ENCODE measurements at places on chromosomes 2 and 18.
A peak's percentile ranks its signal among the peaks of the same experiment; 100 is the strongest.

- DNase-seq = peak; percentile 49
Observed at GRCh38 chr2:36357847-36358659, 2.5 kb downstream of the CRIM1 start.

DNA sequence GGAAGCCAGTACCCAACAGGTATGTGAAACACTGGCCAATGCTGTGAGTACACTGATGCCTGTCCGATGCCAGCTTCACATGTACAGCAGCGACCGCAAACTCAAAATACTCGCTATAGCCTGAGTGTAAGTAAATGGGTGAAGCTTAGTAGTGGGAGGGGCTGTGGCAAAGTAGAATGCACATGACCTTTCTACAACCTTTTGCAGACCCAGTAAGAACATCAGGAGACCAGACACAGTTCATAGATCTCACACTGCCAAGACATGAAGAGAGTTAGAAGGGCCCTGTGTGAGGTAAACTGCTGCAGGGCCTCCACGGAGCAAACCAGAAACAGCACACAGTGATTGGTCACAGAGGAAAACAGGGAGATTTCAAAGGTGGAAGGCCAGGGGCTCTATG lies 9.1 kb upstream of the UBXN4 start:
- DNase-seq = no peak

GRCh38 chr2:11863103-11863502 lies 116.7 kb downstream of the LPIN1 start:
- no peak for DNase-seq

DNA sequence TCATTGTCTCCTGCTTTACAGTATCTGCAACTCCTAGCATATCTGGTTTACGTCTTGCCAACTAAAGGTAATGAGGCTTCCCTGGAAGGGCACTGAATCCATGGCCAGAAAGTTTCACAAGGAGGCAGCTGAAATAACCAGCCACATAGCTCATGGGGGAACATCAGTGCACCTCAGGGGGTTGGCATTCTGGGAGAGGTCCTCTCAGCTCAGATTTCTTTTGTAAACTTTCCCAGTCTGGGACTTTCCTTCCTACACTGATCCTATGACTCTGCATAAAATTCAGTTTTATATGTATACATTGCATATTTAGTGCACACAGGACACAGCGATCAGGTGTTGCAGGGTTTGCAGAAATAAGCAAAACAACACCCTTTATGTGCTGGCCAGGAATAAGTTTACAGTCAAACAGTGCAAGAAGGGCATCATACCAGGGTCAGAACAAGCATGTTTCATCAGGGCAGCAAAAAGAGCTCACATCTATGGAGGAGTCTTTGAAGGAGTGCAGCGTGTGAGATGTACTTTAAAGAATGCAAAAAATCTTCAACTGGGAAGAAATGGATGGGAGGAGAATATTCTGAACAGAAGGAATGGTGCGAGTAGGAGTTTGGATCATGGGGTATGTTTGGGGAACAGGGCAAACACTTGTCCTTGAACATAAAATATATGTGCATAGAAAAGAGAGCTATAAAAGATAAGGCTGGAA lies 240.6 kb upstream of the RAB12 start:
- peak; percentile 19 for DNase-seq

DNA sequence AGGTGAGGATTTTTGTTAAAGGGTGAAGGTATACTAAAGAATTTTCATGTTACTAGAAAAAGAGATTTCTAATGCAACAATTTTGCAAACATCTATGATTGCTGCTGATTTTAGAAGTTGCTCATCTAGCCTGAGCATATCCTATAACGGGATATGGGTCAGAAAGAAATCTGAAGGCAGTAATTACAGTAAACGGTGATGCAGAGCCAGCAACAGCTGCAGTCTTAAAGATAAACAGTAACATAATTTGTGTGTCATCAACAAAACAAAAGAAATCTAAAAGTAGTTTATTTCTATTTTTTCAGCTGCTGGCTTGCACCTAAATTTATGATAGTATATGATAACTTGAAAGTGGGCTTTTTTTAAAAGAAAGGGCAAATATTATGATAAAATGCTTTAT lies 215.7 kb downstream of the SLC4A10 start:
- peak; percentile 27 for DNase-seq

DNA sequence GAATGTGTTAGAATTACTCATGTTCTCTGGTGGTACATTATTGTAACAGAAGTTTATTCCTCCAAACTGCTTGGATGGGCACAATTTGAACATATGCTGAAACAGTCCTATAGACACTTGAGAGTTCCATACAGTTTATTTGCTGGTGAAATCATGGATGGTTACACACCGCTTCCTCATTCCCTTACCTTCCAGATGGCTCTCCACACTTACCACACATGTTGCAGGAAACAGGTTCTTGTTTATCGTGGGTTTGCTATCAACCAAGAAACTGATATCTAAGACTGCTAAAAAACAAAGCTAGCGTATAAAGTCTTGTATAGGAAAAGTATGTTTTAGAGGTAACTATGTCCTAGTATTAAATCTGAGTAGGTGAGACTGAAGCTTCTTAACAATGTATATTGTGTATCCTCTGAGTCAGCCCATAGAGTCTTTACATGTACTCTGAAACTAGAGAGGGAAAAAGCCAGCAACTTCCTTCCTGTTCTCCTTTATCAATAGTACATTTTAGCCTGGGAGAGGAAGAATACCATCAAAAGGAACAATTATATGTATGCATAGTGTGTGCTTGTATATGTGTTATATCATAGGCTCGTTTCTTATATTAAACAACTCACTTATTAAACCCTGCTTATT lies 313.1 kb downstream of the PLCL1 start:
- no peak for DNase-seq

GRCh38 chr2:2528846-2529245 lies 197.8 kb upstream of the MYT1L start:
- no peak for DNase-seq

DNA sequence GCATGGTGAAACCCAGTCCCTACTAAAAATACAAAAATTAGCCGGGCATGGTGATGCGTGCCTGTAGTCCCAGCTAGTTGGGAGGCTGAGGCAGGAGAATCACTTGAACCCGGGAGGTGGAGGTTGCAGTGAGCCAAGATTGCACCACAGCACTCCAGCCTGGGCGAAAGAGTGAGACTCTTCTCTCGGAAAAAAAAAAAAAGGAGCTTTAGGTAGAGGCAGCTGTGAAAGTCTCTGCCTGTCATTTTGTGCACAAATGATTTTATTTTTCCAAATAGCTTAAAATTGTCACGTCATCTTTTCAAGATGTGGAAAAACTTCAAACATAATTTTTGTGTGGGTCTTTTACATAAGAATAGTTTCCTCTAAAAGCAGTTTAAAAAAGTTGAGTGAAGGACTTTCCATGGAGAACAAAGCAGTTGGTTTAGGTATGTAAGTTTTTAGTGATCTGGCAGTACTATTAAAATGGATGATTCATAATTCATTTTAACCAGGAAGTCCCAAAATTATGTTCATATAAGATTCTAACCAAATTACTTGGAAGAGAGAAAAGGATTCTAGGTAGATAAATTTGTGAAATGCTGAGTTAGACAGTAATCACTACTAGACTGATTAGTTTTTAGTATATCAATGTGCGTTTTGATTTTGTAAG lies 11.5 kb downstream of the CCNYL1 start:
- no peak for DNase-seq

- no peak for DNase-seq
Observed at GRCh38 chr2:186612555-186613440, 22.9 kb downstream of the ITGAV start.

- no peak for DNase-seq
Observed at GRCh38 chr18:37403100-37403781, 162.4 kb downstream of the CELF4 start.
